Vagina (tissue), 2 donors: ENCODE measurements at places on chromosomes 4 and X.

- no peak for DNase-seq
These were observed 71.5 kb upstream of the VCX2 start for GRCh38 chrX:8242431-8243020.

- DNase-seq = no peak
These were observed 129.0 kb downstream of the ARAP2 start for GRCh38 chr4:36115312-36115711.

- DNase-seq = no peak
These were observed 58.4 kb upstream of the XAGE1A start for GRCh38 chrX:52437212-52437611.

DNA sequence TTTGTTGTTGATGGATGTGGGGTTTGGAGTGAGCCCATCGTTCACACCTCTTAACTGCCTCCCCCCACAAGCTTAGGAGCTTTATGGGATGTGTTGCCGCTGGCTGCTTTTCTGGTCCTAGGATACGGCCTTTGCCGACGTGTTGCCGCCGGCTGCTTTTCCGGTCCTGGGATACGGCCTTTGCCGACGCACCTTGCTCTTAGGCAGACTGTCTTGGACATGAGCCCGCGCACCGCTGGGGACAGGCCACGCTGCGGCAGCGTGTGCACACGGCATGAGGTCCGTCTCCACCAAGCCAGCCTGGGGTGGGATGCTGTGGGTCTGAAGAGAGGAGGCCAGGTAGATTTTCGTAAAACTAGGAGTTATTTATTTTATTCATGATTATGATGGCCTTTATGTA is 14.2 kb downstream of the RGS12 start:
- DNase-seq = no peak

GRCh38 chrX:154348646-154349358 is 25.6 kb downstream of the FLNA start:
- DNase-seq = no peak

- DNase-seq = no peak
These were observed 51.9 kb downstream of the EVC2 start for GRCh38 chr4:5656415-5656814.

DNA sequence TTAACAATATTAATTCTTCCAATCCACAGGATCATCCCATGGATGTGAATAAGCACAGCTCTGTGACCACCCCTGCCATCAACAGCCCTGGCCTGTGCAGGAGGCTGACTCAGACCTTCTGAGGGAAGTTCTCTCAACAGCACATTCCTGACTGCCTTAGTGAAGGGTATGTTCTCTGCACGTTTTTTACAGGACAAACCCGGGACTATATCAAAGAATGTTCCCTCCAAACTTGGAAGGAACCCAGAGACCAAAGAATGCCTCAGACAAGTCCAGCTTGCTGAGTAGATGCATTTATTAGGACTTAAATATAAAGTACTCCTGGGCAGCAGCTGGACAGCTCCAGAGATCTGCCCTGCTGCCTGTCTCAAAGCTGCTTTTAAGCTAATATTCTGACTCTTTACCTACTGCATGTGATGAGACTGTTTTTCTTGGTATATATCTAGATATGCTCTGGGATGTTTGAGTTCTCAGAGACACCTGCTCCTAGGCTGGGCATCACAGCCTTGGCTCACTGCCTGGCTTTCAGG is 1127.8 kb upstream of the PRKX start:
- DNase-seq = no peak

GRCh38 chr4:103375278-103375677 is 177.1 kb upstream of the CENPE start:
- DNase-seq = no peak

DNA sequence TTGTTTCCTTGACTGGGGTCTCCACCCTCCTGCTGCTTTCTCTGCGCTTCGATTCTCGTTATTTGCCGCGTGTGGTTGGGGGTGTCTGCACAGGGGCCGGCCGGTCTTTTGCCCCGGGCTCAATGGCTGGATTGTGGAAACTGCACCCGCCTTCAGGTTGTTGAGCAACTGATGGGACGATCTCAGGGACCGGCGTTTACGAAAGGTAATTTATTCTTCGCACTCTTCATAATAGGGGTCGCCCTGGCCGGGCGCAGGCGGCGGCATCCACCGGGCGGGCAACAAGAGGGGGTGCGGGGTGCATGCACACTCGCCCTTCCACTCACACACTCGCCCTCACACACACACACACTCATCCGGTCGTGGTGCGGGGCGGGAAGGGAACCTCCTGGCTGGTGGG is 1.4 kb downstream of the ADGRL3 start:
- no peak for DNase-seq
